ENCODE measurements at places on chromosomes 4 and X.
A peak's percentile ranks its signal among the peaks of the same experiment; 100 is the strongest.

DNA sequence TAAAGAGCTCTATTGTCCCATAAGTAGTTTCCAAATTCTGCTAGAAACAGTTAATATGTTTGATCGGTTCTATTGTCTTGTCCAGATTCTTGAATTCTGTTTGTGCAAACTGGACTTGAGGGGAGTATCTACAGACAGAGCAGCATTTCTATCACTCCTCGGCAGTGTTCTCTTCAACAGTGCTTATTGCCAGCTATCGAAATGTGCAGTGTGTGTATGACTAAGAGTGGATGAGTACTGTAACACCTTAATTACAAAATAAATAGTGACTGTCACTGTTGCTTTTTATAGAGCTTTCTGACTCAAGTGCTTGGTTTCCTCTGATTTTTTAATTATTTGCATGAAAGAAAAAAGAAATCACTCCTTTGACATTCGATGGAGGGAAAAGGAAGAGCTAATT is 274.6 kb downstream of the RPA4 start:
- DNase-seq: no peak

- no peak for DNase-seq
These were observed 2.8 kb downstream of the RTL5 start for GRCh38 chrX:72128881-72129280.

DNA sequence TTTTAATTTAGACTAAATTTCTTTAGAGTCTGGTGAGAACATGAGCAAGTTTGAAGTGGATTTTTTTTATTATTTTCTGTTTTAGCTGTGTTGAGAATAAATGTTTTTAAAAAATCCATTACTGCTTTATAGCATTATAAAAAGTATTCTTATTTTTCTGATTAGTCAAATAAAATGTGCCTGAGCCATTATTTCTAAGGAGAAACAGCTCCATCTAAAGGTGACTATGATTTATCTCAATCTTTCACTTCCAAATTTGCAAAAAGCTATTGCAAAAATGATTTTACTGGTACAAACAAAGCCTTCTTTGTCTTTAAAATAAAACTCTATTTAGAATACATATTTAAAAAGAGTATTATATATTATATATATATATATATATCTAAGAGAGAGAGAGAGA is 959.2 kb downstream of the FAM133A start:
- DNase-seq: no peak

DNA sequence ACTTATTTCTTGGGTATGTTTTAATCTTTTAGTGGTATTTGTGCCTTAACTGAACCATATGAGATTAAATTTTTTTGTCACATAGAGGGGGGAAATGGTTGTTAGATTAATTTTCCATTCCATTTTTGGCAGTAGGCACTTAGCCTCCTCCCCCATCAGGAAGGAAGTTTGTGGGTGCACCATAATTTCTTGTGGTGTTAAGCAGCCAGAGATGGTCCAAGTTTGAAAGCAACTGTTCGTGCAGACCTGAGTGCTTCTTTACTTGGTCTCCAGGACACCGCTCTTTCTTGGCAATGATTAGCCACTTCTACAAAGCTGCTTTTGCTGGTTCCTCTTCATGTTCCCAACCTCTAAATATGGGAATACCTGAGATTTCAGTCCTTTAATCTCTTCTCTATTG is 92.7 kb upstream of the RPL34 start:
- no peak for DNase-seq

- DNase-seq: no peak
These were observed 9.1 kb upstream of the ELF4 start for GRCh38 chrX:130119312-130119898.

DNA sequence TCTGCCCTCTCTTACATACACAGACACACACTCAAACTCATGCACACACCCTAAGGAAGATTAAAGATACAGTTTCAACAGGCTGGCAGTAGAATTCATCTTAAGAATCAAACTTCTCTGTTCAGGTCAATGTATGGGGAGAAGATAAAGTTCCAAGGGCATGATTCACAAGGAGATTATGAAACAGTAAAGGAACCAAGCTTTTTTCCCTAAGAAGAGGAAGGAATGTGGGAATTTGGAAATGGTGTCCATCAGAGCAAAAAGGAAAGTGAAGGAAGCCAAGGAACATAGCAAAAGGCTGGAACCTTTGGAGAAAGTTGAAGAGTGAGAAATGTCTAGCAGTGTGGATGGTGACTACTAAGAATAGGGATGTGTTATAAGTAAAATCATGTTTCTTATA is 191.0 kb upstream of the NPY2R start:
- DNase-seq: no peak

GRCh38 chr4:12545812-12546211 is 938.3 kb downstream of the RAB28 start:
- no peak for DNase-seq

DNA sequence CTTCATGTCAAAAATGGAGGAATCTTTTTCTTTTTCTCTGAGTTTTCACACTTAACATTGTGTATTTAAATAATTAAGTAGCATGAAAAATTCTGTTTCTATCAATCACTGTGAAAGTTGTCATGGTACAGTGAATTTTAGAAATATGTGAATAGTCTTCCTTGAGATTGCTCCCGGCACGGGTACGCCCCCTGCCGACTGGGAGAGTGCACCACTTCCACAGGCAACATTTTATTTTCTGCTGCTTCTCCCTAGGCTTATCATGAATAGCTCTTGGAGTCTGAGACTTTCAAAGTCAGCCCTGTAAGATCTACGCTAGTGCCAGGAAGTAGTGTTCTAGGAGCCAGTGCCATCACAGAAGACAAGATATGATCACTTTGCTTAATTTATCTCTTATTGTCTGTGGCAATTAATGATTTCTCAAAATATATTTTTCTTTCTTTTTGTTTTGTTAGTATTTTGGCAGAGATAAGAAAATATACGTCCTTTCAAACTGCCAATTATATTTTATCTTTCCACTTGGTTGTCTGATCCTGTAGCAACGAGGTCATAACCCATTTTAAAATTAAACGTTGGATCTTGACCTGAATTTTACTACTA is 763.8 kb upstream of the AADAT start:
- peak; percentile 61 for DNase-seq

- DNase-seq: no peak
These were observed 162.9 kb downstream of the LRBA start for GRCh38 chr4:150852216-150852615.

DNA sequence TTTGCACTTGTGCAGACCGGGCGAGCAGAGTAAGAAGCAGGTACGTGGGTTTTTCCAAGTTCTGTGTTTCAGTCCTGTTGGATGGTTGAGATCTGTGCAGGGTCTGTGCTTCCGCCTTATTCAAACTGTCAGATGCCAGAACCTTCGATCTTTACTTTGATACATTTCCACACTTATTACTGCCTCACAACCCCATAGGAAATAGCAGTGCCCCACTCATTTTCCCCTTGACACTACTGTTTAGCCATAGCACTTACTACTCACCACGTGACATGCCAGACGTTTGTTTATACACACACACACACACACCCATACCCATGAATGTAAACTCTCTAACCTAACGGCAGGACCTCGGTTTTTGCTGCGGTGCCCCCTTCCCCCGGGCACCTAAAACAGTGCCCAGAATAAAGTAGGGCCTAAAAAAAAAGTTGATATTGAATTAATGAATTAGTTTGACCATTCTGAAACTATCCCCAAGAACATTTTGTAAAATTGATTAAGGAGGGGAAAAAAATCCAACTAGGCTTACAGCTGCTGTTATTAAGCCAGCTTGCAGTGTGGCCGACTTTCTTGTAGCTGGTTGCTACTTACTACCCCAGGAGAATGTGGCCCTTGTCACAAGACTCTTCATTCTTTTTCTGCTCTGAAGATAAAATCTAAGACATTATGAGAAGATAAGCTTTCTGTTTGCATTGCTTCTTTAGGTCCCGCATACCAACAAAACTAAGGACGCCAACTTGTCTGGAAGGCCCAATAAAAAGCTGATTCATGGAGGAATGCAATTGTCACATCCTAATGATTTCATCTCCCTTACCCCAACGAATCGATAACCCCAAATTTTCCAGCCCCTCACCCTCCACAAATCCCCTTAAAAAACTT is 704 bp upstream of the SEPSECS start:
- DNase-seq: peak; percentile 49

DNA sequence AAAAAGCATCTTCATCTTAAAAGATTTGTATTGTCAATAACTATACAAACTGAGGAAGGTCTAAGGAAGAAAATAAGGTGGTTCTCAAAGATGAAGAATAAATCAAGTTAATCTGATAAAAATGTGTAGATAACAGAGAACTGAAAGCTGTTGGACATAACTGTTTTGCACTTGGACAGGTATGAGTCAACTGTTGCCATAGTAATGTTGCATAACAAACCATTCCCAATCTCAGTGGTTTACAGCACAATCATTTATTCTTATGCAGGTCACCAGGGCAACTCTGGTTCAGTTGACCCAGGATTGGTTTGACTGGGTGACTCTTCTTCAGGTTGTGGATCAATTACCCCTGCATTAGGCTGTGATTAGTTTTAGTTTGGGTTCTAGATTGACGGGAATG is 2197.7 kb downstream of the ARAP2 start:
- no peak for DNase-seq

DNA sequence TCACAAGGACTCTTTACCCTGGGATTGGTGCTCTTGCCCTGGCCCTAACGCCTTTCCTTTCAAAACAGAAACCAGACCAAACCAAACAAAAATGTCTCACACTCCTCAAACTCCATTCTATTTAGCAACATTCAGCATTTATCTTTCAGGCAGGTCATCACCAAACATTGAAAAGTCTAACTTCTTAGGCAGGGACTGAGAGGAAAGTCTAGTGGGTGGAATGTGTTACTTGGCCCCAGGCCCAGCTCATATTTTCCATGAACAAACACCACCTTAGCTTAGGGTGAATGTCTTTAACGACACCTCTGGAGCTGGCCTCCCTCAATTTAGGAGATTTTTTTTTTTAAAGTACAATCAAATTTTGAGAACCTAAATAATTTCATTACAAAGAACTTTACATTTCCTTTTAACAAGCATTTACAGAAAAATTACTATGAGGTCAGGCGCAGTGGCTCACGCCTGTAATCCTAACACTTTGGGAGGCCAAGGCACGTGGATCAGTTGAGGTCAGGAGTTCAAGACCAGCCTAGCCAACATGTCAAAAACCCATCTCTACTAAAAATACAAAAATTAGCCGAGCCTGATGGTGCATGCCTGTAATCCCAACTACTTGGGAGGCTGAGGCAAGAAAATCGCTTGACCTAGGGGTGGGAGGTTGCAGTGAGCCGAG is 10.2 kb upstream of the N4BP2 start:
- no peak for DNase-seq

GRCh38 chrX:123740006-123740405 is 7.2 kb upstream of the THOC2 start:
- no peak for DNase-seq

GRCh38 chrX:151745651-151746050 is 11.1 kb downstream of the CNGA2 start:
- DNase-seq: no peak

- DNase-seq: no peak
These were observed 472.8 kb downstream of the TMA16 start for GRCh38 chr4:163967263-163967662.

- peak; percentile 85 for DNase-seq
These were observed 12.7 kb downstream of the GUCY1A1 start for GRCh38 chr4:155679343-155679742.

DNA sequence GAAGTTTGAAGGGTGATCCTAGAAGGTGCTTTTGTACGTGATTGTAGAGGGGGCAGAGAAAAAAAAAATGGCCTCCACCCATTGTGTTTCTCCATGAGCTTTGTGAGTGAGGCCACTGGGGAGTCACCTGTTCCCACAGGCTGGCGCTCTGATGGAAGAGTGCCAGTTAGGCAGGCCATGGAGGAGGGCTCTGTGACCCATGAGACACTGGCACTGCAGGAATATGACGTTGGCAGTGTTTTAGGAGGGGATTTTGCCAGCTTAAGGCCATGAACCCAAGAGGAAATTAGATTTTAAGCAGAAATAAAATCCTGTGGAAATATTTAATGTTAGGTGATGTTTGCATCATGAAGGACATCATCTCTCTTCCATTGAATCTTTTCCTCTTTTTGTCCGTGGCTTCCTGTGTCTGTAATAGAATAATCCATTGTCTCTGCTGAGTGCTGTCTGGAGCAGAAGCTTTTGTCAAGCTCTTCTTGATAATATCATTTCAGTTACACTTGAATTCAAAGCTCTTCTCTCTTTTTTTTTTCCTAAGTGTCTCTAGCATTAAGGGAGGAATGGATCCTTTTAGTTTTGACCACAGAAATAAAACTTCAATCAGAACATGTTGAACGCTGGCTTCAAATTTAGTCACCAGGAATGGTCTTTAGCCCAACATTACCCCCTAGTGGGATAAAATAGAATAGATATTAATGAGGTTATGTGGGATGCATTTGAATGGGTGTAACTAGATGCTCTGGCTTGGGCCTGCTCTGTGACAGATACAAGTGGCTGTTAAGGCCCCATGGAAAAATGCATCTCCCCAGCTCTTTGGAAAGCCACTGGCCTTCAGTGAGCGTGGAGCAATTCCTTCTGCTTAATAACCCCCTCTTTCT is 41.0 kb upstream of the UCP1 start:
- peak; percentile 79 for DNase-seq

DNA sequence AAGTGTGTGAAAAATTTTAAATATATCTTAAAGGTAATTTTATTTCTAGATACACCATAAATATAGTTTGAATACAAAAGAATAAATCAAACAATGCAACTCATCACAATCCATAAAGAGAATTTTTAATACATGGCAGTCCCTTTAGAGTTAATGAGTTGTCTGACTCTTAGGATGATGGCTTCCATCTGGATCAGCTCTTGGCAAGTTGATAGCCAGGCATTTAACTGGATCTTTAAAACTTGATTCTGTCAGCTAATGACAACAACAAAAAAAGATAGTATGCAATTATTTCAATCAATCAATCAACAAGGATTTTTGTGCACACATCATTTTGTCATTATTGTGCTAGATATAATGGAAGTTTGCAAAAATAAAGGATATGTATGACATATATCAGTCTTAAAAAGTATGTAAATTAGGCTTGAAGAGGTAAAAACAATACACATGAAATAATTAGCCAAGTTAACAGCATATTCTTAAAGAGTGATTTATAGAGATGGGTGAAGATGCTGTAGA is 174.9 kb upstream of the PCDH18 start:
- no peak for DNase-seq

GRCh38 chr4:99979872-99980271 is 29.8 kb upstream of the H2AZ1 start:
- DNase-seq: no peak

DNA sequence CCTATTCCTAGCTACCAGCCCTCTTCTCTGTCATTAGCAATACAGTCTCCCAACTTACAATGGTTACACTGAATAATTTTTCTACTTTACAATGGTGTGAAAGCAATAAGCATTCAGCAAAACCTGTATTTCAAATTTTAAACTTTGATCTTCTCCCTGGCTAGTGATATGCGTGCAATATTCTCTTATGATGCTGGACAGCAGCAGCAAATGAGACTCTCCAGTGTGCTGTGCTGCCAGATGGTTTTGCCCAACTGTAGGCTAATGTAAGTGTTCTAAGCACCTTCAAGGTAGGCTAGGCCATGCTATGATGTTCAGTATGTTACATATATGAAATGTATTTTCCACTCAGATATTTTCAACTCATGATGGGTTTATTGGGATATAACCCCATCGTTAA is 5.9 kb upstream of the GAR1 start:
- DNase-seq: no peak

- DNase-seq: no peak
These were observed 895.6 kb downstream of the RAB28 start for GRCh38 chr4:12588582-12588981.

Measured in Karpas-422 (cell line).